ENCODE measurements at places on chromosomes 13 and 19. TPM values are rescaled to one million over a fixed set of nuclear protein-coding genes. Genes with fewer than 3 reads are reported as not detected.

The OR10H3 gene
- not detected for total RNA-seq

The CTU1 gene
- 3.7 TPM for total RNA-seq

- DNase-seq = no peak
Measured at GRCh38 chr19:57802269-57802668, 12.4 kb downstream of the ZNF552 start.

- DNase-seq = no peak
Measured at GRCh38 chr19:35545855-35546381, 492 bp downstream of the TMEM147 start.

- DNase-seq = no peak
Measured at GRCh38 chr19:48490981-48491792, 20.4 kb downstream of the LMTK3 start.

GRCh38 chr13:61654481-61654880, 238.8 kb upstream of the PCDH20 start:
- no peak for DNase-seq

- no peak for DNase-seq
Measured at GRCh38 chr19:18861235-18861634, 29.5 kb downstream of the UPF1 start.

DNA sequence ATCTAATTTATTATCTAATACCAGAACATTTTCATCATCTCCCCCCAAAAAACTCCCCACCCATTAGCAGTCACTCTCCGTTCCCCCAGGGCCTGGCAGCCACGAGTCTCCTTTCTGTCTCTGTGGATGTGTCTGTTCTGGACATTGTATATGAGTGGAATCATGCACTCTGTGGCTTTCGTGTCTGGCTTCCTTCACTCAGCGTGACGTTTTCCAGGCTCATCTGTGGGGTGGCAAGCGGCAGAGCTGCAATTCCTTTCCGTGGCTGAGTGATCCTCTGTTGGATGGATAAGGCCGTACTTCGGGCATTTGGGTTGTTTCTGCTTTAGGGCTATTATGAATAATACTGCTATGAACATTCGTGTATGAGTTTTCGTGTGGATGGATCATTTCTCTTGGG, 3.1 kb downstream of the AP2S1 start:
- DNase-seq = peak; percentile 40

DNA sequence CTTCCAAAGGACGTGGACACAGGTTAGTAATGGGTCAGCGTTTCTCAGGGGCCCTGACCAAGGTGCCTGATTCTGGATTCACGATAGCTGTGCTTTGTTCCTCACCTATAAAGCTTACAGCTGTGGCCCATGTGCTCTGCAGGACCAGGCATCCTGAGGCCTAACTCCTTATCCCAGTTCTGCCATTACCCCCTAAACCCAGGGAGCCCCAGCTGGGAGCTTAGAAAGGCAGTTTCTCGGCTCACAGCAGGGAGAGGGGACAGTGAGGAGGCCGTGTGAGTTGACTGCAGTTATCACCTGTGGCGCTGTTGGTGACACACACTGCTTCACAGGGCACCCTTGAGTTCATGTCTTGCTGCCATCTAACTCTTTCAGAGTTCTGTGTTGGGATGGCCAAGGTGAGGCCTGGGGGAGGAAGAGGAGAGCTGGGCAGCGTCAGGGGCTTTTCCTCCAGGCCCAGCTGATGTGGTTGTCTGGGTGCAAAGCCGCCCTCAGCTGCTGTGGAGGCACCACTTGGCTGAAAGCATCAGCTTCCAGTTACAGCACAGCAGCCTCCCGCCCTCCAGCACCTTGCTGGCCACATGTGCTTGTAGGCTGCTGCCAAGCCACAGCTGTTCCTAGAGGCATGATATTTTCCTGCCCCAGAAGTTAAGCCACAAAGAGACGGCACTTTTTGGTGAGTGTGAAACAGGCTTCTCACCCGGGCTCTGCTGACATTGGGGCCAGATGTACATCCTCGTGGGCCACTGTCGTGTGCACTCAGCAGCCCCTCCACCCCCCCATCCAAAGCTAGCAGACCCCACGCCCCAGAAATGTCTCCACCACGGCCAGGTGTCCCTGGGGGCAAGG, 99.6 kb upstream of the MCF2L start:
- DNase-seq = peak; percentile 52

DNA sequence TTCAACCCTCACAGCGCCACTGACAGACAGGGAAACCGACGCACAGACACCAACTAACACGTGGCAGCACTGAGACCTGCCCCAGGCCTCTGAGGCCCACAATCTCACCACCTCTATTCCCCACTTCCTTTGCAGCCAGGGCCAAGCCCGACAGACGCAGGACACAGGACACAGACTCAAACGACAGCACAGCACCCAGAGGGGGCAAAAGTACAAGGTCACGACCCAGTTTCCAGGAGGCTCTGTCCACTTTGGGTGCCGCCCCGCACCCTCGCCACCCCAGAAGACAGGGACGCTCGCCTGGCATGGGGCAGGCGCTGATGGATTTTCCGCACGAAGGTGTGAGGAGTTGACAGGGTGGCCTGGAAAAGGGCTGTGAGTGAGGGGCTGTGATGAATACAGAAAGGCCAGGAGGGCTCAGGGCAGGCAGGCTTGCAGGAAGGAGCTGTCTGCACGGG, 48.8 kb downstream of the MLLT1 start:
- DNase-seq = no peak

- no peak for DNase-seq
Measured at GRCh38 chr19:18551631-18552030, 6.0 kb upstream of the KXD1 start.

DNA sequence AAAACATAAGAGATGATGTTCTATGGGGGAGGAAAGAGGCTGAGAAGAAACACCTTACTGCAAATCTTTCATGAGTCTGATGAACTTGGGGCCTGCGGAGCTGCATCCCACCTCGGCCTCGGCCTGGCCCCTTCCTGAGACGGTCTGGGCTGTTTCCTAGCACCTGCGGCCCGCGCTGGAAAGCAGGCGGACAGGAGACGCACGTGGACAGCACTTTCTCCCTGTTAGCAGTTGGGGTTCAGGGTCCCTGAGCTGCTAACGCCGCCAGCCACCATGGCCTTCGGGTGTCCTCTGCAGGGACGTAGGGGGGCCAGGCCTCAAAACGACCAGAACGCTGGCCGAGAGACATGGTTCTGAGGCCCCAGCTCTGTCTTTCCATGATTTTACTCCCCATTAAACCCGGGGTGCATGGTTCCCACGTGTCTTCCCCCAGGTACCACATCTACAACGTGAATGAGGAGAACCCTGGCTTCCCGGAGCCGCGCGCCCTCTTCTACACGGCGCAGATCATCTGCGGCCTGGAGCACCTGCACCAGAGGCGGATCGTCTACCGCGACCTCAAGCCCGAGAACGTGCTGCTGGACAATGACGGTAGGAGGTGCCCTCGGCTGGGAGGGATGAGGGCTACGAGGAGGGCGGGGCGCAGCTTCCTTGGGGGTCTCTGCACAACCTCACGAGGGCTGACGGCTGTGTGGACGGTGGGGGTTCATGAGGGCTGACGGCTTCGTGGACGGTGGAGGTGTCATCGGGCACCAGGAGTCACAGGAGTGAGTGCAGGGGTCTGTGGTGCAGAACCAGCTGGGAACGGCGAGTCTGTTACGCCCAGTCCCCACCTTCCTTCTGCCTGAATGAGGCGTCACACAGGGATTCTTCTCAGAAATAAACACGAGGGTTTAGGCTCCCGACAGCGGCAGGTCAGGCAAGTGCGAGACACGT, 4.3 kb downstream of the GRK1 start:
- peak; percentile 76 for DNase-seq

DNA sequence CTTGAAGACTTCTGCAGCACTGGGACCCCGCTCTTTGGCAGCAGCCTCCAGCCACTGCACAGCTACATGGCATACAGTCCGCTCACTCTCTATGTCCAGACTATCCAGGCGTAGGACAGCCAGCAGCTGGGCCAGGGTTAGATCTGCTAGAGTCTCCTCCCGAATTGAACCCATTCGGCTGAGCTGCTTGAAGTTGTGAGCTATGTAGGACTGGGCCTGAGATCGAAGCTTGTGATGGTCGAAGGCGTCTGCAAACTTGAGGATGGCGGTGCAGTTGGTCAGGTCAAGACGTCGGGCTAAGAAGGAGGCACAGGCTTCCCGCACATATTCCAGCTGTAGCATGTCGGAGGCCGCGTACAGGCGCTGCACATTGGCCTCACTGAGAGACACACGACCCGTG, 900 bp downstream of the KBTBD7 start:
- DNase-seq = no peak

DNA sequence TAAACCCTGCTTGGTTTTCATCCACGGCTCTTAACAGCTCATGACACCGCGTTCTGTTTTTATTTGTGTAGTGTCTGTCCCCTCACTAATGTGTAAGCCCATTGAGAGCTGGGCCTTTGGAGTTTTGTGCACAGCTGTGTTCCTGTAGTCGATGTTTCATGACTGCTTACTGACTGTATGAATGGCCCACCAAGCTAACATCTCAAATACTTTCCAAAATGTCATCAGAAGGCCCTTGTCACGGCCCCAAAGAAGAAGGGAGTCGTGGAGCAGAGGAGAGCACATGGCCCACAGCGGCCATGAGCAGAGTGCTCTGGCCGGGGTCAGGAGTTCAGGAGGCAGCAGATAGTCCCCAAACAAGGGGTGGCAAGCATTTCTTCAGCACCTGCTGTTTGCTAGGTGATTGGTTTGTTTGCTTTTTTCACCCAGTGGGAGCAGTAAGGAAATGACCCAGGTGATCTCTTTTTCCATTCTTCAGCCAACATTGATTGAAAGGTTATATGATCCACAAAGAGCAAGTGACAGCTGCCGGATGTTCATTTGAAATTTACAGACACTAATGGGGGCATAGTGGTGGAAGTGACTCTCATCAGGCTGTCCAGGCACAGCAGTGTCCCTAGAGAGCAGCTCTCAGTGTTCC, 315.2 kb downstream of the ATP8A2 start:
- no peak for DNase-seq

DNA sequence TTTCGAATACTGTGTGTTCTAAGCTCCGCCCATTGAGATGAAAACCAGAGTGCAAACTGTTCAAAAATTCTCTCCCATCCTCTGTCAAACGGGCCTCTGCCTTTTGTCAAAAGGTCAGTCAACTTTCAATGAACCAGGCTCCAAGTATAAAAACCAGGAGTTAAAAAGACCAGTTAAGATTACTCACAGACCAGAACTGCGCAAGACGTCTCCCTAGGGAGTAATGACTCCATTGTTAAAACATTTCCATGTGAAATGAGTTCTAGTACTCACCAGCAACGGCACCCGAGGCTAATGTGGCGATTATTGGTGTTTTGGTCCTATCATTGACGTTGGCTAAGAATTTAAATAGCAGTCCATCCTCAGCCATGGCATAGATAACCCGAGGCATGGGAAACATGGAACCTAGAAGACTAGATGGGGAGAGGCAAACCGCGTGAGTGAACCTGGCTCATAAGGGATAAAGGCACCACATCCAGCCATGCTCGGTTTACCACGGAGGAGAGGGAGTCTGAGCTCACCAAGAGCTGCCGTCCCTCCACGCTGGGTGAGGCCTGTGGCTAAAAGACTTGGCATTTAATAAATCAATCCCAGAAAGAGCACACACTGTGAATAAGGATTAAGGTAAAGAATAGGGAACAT, 73.3 kb downstream of the SLC7A1 start:
- peak; percentile 79 for DNase-seq

- DNase-seq = no peak
Measured at GRCh38 chr19:4567584-4568071, 8.1 kb upstream of the SEMA6B start.

DNA sequence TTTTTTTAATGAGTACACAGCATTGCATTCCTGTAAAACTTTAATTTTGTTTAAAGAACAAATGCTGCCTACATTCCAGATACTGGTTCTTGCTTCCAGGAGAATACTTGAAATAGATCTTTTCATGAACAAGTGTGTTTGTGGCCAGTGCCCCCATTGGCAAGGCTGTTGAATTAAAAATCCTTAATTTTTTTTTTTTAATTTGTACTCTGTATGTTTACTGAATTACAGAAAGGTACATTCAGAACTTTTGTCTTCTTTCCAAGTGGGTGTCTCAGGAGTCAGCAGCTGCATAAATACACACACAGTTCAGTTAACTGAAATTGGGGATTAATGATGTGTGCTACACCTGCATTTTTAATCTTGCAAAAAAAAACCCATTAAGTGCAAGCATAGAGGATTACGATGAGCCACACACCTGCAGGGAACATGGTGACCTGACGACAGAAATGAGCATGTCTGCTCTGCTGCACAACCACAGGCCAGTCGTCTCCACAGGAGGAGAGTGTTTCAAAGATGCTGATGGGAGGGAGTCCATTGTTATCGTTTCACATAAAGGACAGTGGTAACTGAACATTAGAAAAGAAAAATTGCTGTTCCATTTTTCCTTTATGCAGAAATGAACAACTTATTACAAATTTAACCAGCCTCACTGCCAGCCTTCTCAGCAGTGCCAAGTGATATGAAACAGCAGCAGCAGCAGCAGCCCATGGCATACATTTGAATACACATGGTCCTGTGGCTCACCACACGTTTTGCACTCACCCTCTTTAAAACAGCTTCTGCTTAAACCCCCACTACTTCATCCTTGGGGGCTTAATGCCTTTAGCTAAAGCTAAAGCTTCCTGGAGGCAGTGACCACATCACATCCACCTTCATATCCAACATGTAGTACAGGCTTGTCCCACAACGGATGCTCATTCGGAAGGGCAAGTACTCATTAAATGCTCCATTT, 72.3 kb upstream of the RFC3 start:
- DNase-seq = no peak

DNA sequence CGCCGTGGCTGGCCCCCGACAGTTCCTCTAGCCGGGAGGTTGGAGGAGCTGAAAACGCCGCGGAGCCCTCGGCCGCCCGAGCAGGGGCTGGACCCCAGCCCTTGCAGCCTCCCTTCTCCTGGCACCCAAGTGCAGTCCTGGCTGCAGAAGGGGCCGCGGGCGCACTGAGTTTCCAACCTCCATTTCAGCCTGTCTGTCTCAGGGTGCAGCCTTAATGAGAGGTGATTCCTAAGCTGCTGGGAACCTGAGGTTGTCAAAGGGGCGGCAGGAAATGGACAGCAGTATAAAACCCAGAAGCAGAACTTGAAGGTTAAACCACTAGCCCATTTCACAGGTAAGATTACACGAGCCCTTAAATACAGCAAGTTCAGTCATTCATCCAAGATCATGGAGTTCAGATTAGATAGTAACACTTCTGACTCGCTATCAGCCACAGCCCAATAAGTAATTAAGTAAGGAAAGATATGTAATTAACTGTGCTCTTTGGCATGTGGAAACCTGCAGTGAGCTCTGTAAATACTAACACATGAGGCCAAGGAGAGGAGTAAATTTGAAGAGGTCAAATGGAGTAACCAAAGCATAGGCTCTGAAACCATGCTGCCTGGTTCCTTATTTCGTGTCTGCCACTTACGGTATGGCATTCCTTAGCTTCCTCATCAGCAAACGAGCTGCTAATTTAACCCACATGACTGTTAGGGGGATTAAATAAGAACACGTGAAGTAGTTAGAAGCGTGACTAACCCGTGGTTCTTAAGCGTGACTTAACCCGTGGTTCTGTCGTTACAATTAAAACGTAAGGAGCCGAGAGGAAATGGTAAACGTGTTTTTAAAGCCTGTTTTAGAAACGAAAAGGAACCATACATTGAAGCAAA, 686 bp downstream of the SETDB2 start:
- DNase-seq = no peak

- DNase-seq = no peak
Measured at GRCh38 chr19:17052439-17052838, 22.8 kb downstream of the HAUS8 start.

GRCh38 chr19:2083174-2083854, 12.8 kb downstream of the MOB3A start:
- DNase-seq = peak; percentile 73

- DNase-seq = no peak
Measured at GRCh38 chr13:76425935-76426334, 460.3 kb downstream of the KCTD12 start.

- peak; percentile 26 for DNase-seq
Measured at GRCh38 chr19:41694196-41694595, 6.1 kb upstream of the CEACAM7 start.

The BORCS8 gene
- total RNA-seq = 19.4 TPM
